Heart right ventricle (tissue), 16 donors: ENCODE measurements at places on chromosomes 7 and 10. TPM values are rescaled to one million over a fixed set of nuclear protein-coding genes. Genes with fewer than 3 reads are reported as not detected.

DNA sequence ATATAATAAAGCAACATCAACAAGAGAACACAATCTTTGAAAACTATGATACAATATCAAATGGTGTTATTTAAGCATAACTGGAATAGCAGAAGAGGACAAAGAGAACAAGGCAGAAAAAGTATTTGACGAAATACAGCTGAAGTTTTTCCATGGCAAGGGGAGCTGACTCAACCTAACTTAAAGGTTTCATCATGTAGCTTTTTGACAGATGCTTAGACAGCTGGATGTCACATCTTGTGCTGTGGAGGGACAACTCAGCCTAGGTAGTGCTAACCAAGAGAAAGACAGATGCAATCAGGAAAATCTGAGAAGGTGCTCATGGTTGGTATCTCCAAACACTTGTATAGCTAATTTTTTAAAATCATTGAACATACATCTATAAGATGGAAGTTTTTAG, 208.2 kb downstream of the TFEC start:
- no peak overlapping the region for H3K27ac ChIP-seq
- DNase-seq = no peak
- H3K4me3 ChIP-seq = no peak overlapping the region
- no peaks in the 10 kb centered on the region for H3K36me3 ChIP-seq

DNA sequence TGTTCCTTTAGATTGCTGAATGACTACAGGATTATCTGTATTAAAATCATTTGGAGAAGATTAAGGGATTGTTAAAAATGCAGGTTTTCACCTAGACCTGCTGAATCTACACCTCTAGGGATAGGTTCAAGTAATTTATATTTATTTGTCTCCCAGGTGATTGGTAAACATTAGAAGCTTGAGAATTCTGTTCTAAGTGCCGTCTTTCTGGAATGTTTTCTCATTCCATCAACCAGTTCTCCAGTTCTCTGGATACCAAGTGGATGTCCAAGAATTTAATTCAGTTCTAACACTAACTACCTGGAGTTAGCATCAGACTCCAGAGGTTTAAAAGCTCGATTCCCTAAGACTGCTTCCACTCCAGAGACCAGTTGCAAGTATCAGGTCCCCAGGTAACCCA, 110.9 kb downstream of the PRTFDC1 start:
- no peaks in the 10 kb centered on the region for H3K4me1 ChIP-seq
- H3K27me3 ChIP-seq = no peaks in the 10 kb centered on the region
- H3K27ac ChIP-seq = no peak overlapping the region
- no peaks in the 10 kb centered on the region for H3K36me3 ChIP-seq
- H3K4me3 ChIP-seq = no peak overlapping the region

GRCh38 chr10:17348501-17349349, 105.7 kb downstream of the ST8SIA6 start:
- H3K4me3 ChIP-seq = peak overlapping the region; percentile 10
- H3K27ac ChIP-seq = peak overlapping the region; percentile 70
- peak; percentile 73 for DNase-seq
- no peaks in the 10 kb centered on the region for H3K4me1 ChIP-seq
- H3K27me3 ChIP-seq = no peaks in the 10 kb centered on the region

GRCh38 chr7:146146831-146147486, 30.4 kb downstream of the CNTNAP2 start:
- no peak overlapping the region for H3K27ac ChIP-seq
- no peaks in the 10 kb centered on the region for H3K27me3 ChIP-seq
- DNase-seq = no peak

DNA sequence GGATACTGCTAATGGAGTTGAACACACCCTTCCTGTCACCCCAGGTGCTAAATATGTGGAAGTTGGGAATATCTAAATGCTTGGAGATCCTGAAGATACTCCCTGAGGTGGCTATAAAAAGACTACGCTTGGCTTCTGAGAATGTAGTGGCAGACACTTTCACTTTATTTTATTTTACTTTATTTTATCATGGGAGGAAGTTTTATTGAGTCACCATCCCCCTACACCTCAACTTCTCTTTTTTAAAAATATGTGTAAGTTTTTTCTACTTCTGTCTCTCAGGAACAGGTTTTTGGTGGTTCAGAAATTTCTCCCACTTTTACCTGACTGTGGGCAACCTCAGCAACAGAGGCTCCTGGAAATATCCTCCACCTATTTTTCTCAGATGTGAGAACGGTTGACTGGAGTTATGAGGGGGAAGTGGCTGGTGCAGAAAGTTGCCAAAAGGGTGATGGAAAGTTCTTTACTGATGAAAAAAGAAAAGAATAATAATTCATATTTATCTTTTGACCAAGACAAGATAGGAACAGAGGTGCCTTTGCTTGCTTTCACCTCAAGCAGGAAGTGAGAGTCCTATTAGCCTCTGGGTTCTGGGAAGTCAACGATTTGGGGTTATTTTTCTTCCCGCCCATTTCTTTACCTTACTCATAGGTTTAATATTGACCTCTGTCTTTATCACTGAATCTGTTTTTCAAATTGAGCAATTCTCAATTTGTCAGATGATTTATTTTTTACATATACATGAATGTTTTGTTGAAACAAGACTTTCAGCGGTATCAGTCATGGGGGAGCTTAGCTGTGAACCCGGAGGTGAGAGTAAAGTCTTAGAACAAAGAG, 103.6 kb downstream of the AHR start:
- H3K27me3 ChIP-seq = no peaks in the 10 kb centered on the region
- no peaks in the 10 kb centered on the region for H3K36me3 ChIP-seq
- peaks cover 42% of the 10 kb centered on the region for H3K4me1 ChIP-seq

DNA sequence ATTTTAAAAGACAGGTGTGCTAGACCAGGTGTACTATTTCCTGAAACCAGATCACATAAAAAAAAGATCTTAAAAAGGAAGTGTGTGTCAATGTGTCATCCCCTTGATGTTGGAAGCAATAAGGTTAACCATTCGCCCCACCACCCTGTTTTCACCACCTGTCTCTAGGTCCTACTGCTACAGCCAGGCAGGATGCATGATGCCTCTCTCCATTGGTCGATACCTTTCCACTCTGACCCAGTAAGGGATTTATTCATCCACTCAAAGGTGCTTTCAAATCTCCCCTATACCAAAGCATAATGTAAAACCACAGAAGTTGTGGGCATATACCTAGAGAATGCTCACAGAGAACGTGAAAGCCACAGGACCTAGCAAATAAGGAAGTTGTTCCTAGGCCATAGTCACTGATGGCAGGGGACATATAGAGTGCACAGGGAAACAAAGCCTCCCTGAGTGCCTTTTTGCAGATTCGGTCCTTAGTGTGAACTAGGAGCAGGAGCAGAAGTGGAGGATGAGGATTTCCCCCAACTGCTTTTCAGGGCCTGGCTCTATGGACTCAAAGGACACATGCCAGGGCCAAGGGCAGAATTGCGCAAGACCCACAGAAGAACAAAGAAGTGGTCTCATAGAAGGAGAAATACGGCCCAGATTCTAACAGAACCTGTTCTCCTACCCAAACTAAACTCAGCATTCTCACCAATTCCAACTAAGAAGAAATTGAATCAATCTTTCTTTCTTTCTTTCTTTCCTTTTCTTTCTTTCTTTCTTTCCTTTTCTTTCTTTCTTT, 631.5 kb upstream of the NRP1 start:
- H3K4me3 ChIP-seq = no peak overlapping the region
- no peaks in the 10 kb centered on the region for H3K36me3 ChIP-seq
- no peak overlapping the region for H3K27ac ChIP-seq
- H3K27me3 ChIP-seq = no peaks in the 10 kb centered on the region
- no peak for DNase-seq

- no peaks in the 10 kb centered on the region for H3K36me3 ChIP-seq
- H3K4me3 ChIP-seq = no peak overlapping the region
- DNase-seq = no peak
- H3K4me1 ChIP-seq = no peaks in the 10 kb centered on the region
- no peaks in the 10 kb centered on the region for H3K27me3 ChIP-seq
Measured at GRCh38 chr10:8100366-8100765, 45.9 kb downstream of the GATA3 start.

DNA sequence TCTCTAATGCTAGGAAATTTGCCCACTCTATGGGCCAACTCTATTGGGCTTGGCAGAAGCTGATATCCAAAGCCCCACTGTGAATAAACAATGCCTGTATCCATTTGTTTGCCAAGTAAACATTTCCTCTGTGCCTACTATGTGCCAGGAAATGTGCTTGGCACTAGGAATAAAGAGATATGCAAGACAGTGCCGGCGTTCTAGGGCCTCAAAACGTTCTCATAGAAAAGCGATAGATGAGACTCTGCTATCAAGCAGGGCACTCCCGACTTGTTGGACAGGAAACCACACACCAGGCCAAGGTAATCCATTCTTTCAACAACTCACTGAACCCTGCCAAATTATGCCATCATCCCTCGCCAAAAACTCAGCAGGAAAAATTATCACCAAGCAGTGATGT, 196.7 kb downstream of the IPMK start:
- H3K36me3 ChIP-seq = no peaks in the 10 kb centered on the region
- no peaks in the 10 kb centered on the region for H3K4me1 ChIP-seq
- H3K27me3 ChIP-seq = no peaks in the 10 kb centered on the region
- DNase-seq = no peak

GRCh38 chr7:14497390-14497789, 405.2 kb downstream of the DGKB start:
- H3K4me1 ChIP-seq = no peaks in the 10 kb centered on the region
- DNase-seq = no peak
- no peak overlapping the region for H3K27ac ChIP-seq
- H3K4me3 ChIP-seq = no peak overlapping the region

DNA sequence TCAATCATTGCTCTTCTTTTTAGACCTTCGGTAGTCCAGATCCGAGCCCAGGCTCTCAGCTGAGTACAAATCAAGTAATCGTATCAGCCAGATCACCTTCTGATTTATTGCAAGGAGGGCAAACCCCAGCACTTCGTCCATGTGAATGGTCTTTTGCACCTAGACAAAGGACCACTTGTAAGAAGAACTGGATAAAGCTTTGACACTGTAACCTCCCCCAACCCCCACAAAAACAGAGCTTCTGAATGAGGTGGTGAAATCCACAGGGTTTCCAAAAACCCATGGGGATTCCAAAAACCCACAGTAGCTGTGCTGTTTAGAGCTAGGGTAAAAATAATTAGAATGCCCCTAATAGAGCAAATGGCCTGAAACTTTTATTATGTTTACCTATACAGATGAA, 148.8 kb upstream of the ODAD2 start:
- no peak overlapping the region for H3K4me3 ChIP-seq
- H3K27me3 ChIP-seq = no peaks in the 10 kb centered on the region
- no peak overlapping the region for H3K27ac ChIP-seq
- no peaks in the 10 kb centered on the region for H3K4me1 ChIP-seq

- no peaks in the 10 kb centered on the region for H3K4me1 ChIP-seq
- no peaks in the 10 kb centered on the region for H3K36me3 ChIP-seq
- no peak overlapping the region for H3K4me3 ChIP-seq
- no peaks in the 10 kb centered on the region for H3K27me3 ChIP-seq
Measured at GRCh38 chr10:104216631-104217030, 15.5 kb downstream of the CFAP43 start.

DNA sequence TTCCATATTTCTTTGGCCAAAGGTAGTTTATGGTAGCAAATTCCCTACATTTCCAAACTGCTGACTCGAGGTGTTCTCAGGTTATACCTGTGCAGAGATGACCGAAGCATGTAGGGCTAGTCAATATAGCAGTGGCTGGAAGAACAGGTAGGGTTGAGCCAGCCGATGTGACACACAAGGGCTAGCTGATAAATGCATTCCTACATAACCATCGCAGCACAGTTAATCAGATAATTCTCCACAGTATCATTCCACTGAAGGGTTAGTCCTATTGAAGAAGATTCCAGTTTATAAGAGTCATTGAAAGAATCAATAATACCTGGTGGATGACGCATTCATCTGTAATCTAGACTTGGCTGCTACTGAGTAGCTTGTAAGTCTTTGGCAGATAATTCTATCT, 220.0 kb downstream of the KIF20B start:
- no peaks in the 10 kb centered on the region for H3K4me1 ChIP-seq
- no peaks in the 10 kb centered on the region for H3K36me3 ChIP-seq
- no peak overlapping the region for H3K27ac ChIP-seq
- no peak for DNase-seq
- no peak overlapping the region for H3K4me3 ChIP-seq

DNA sequence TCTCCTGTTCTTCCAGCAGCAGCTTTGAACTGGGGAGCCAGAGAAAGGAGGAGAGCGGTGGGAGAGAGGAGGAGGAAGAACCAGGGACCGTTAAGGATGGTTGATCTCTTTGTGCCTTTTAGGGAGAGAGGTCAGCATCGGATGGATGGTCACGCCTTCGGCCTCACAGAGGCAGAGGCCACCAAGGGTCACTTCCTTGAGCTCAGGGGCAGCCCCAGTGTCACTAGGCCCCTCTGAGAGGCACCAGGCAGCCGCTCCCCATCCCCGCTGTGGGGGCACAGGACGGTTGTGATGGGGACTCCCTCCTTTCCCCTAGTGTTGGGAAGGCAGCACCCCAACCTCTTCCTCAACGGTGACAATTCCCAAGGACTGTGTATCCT, 121.4 kb downstream of the DNAJB6 start:
- H3K4me1 ChIP-seq = no peaks in the 10 kb centered on the region
- H3K27me3 ChIP-seq = peaks cover 45% of the 10 kb centered on the region
- no peak for DNase-seq
- H3K27ac ChIP-seq = no peak overlapping the region
- H3K36me3 ChIP-seq = no peaks in the 10 kb centered on the region

GRCh38 chr10:51619365-51619764, 80.0 kb downstream of the CSTF2T start:
- no peak overlapping the region for H3K4me3 ChIP-seq
- no peak overlapping the region for H3K27ac ChIP-seq
- DNase-seq = no peak
- H3K27me3 ChIP-seq = no peaks in the 10 kb centered on the region
- no peaks in the 10 kb centered on the region for H3K4me1 ChIP-seq
- H3K36me3 ChIP-seq = no peaks in the 10 kb centered on the region

DNA sequence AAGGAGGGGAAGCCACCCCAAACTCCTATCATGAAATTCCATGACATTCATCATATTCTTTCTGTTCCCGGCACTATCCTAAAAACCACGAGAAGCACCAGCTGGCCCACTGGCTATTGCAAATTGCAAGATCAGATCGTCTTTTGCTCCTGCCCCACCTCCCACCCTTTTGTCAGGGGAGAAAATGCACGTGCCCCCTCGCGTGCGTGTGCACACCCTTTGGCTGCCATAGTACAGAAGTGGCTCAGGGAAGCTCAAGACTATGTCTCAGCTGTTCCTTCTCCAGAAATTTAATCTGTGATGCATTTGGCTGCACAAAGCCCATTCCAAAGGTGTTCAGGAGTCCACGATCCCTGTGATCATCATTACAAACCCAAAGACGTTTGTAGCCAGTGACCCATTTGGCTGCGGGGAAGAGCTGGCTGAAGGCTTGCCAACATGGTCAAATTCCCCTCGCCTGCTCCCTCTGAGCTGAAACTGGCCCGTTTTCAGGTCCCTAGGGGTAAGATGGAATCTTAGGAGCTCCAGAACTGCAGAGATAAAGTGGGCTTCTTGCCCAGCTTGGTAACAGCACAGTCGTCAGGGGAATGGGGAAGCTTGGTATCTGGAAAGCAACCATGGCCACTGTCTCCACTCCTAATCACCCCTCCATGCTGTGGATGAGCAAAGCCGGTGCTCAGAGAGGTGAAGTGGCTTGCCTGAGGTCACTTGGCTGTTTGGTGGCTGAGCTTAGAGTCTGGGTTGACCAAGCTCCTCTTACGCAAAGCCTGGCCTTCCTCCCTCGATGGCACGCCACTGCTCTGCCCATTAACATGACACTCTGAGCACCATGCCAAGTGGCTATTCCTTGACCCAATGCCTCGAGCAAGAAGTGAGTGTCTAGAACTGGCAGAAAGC, 155.4 kb downstream of the NEURL1 start:
- peaks cover 92% of the 10 kb centered on the region for H3K4me1 ChIP-seq
- H3K4me3 ChIP-seq = no peak overlapping the region
- no peak overlapping the region for H3K27ac ChIP-seq

CYP2C9 gene
- total RNA-seq = not detected

NPSR1 gene
- total RNA-seq = not detected
